Stimulated activated CD4-positive, alpha-beta T cell treated with anti-CD3 and anti-CD28 coated beads, Interleukin-1b, Interleukin-23, amount 100 ng/mL, for 24 hours (primary cell): ENCODE measurements at places on chromosomes 7 and 10.

DNA sequence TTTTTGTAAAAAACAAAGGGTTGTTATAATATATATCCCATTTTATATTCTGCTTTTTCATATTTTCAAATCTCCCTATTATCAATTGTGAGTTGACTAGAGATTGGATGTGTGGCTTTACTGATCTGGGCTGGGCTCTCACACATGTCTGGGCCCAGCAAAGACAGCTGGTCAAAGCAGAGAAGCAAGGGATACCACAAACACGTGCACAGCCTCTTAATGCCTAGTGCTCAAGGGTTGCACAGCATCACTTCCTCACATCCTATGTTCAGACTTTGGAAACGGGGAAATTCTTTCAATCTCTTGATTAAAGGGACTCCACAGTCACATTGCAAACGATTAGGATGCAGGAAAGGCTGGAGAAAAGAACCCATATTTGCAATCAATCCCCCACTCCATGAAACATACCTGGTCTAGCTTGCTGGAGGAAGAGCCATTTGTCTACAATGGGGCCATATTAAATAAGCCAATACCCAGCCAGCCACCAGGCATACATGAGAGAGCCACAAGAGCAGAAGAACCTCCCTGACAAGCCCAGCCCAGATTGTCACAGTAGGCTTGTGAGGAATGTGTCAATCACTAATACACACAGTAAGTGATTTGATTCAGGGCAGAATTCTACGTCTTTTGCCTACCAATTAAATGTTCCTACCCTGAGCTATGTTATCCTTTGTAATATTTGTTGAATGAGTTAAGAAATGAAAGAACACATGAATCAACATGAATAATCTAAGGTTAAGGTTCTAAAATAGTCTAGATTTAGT is 431.2 kb downstream of the TNS3 start:
- no peak for DNase-seq

DNA sequence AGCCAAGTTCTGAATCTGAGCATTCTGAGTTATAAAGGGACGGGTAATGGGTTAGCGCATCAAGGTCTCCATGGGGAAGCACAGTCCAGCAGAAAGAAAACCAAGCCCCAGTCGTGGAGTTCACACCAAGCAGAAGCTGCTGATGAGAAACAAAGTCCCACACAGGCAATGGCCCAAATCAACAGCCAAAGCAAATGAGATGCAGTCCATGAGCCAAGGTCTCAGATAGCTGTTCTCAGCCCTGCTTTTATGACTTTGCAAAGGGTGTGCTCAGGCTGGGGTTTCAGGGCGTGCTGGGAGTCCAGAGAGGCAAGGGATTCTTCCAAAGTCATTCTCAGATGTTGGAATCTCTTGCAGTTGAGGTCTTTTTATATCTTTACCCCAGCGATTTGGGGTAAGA is 32.0 kb downstream of the THNSL1 start:
- DNase-seq, result no peak

GRCh38 chr10:60917331-60918280 is 26.4 kb downstream of the RHOBTB1 start:
- no peak for DNase-seq

- DNase-seq, result no peak
These were observed 8.3 kb upstream of the WASL start for GRCh38 chr7:123757095-123757494.

- no peak for DNase-seq
These were observed 5.6 kb upstream of the ZNF518A start for GRCh38 chr10:96124230-96125141.

DNA sequence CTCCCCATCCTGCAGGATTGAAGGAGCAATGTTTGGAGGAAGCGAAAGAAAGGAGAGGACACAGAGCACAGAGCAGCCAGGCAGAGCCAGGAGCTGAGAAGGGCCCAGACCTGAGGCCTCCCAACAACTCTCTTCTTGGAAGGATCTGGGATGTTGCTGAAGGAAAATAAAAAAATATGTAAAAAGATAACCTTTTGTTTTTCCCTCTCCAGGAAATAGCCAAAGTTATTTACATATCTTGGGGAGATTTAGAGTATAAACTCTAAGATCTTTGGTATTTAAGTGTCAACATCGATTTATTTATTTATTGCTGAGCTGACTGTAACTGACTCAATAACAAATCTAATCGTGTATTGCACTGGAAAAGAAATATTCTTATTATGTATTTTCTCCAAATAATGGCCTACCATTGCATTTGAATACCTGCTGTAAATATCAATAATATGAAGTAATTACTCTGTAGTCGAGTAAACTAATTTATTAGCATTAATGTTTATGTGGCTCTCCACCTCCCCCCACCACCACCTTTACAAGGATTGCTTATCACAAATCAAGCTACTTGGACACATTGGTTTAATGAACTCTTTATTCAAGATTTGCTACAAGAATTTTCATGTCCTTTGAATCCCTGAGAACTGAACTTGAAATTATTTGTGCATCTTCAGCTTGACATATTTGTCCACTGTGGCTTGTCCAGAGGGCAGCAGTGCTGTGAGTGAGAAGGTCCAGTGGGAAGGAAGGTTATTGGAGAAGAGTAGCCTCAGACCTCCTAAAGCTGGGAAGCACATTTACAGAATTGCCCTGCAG is 1.8 kb upstream of the HOXA11 start:
- no peak for DNase-seq

- DNase-seq, result no peak
These were observed 39.8 kb upstream of the MSRB2 start for GRCh38 chr10:23055424-23056185.
